CD4-positive, alpha-beta T cell treated with Interleukin-6 for 4 hours (primary cell): ENCODE measurements at places on chromosomes 1 and 21.

DNA sequence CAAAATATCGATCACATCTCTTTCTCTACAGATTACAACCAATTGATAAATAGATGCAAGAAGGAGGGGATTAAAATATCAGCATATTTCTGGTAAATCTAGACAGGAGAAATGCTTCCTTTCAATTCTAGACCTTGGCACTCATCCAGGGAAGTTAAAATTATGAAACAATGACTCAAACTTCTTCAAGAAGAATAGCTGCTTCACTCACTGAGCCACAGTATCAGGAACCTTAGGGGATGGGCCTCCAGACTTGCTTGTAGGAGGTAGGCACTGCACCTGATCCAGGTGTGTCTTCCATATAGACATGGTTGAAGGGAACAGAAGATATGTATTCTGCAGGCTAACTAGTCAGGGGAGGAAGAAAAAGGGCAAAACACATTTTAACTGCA lies 9.8 kb downstream of the SLAMF7 start:
- DNase-seq = no peak

GRCh38 chr1:245894843-245895242 lies 612.2 kb downstream of the SMYD3 start:
- no peak for DNase-seq

GRCh38 chr21:32702702-32703101 lies 25.1 kb downstream of the SYNJ1 start:
- no peak for DNase-seq

DNA sequence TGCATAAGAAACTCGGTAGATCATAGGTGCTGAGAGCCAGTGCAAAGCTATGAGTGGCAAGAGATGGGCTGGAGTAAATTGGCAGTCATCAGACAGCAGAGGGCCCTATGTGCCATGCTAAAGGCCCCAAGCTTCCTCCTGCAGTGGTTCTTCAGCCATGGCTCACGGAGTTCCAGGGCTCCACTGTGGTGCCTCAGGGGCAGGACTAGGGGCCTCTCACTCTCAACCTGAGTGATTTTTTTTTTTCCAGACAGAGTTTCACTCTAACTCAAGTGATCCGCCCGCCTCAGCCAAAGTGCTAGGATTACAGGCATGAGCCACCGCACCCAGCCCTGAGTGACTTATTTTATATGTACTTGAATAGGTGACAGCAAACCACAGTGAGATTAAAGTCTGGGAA lies 10.4 kb upstream of the GJA8 start:
- no peak for DNase-seq

GRCh38 chr1:196651637-196652215 lies at the start of gene CFH:
Gene CFH (plus strand): TSS chr1:196652043. CDS start chr1:196652118, 75 bp downstream.
- no peak for DNase-seq

- no peak for DNase-seq
Observed at GRCh38 chr1:2250721-2251281, 22.7 kb downstream of the SKI start.
